Naive B cell (primary cell): ENCODE measurements at places on chromosomes 2 and 18.
A peak's percentile ranks its signal among the peaks of the same experiment; 100 is the strongest.

- no peak for DNase-seq
Observed at GRCh38 chr18:37565101-37565976, at the start of gene CELF4. Gene CELF4, minus strand, starts transcription at chr18:37565798.

GRCh38 chr2:113233593-113234550, 44.8 kb downstream of the PAX8 start:
- DNase-seq, result no peak

DNA sequence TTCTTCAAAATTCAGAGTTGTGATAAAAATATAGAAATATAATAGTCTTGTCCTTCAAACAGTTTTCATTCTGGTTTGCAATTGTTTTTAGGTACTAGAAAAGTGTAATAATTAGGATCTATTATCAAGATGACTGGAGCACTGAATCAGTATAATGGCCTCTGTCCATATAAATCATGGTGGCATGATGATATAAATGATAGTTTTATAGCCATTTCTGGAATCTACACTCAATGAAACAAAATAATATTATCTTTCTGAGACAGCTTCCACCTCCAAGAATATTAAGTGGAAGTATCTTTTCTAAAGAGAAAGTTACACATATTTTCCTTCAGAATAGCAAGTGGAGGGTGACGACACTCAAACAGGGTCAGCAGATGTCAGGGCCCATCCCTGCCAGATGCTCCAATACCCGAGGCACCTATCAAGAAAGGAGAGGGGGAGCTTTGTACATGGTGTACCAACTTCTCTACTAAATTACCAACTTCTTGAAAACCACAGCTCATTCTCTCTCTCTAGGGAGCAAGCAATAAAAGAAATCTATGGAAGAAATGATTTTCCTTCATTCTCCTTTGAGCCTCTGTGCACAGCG, 882.7 kb upstream of the CHAC2 start:
- DNase-seq, result no peak

GRCh38 chr18:36772241-36772723, 56.5 kb downstream of the TPGS2 start:
- no peak for DNase-seq

DNA sequence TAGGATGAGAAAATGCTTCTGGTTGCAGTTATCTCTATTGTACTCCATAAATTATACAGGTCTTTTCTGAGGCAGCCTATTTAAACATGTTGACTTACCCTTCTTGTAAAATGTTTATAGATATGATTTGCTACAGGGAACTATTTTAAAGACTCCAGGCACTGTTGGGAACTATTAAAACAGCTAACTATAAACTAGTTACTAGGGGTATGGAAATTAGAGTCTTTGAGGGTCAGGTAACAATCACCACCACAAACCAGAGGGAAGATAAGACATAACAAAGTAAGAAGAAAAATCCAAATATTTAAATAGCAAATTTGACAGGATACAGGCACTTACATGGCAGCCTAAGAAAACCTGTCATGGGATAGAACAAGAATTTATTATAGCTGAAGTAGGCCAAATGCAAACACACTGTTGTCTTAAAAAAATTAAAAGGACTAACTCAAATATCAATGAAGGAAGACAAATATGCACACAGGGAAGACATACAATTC, 251.0 kb upstream of the CWC22 start:
- DNase-seq, result no peak

DNA sequence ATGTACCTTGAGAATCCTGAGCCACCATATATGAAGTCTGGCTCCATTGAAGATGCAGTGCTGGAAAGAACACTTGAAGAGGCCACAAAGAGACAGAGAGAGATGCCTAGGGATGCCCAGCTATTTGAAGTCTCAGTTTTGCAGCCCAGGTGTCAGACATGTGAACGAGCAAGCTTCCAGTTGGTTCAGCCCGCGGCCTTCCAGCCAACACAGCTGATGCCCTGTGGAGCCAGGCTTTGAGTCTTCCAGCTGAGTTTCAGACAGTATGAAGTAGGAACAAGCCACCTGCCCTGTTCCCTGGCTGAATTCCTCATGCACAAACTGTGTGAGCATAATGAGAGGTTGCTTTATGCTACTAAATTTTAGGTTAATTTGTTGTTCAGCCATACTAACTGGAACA, 108.8 kb downstream of the SPHKAP start:
- no peak for DNase-seq

GRCh38 chr2:120820953-120821279, 85.2 kb downstream of the GLI2 start:
- DNase-seq, result no peak

DNA sequence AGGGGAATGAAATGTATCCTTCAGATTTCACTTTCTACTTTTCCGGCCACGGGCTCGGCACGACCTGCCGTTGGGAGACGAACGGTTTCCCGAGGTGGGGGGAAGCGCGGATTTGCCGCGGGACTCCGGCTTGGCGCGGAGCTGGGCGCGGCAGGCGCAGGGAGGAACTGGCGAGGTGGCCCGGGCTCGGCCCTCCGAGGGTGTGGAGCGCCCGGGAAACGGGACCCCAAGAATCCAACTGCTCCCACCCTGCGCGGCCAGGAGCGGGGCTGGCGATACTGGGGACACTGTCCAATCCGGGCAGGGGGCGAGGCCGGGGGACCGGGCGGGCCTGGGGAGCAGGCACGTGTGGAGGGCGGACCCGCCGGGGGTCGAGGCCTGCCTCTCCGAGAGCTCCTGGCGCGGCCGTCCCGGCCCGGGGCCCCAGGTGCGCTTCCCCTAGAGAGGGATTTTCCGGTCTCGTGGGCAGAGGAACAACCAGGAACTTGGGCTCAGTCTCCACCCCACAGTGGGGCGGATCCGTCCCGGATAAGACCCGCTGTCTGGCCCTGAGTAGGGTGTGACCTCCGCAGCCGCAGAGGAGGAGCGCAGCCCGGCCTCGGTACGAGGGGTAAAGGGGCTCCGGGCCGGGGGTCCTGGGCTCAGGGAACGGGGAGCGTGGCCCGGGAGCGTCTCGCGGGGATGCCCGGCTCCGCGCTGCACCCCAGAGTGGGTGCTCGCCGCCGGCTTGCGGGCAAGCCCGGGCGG, at the start of gene ANXA4:
Gene ANXA4, plus strand, starts transcription at position 560 of the 747 bp plus-strand sequence. CDS start 39,432 bp downstream, outside the sequence.
- peak; percentile 49 for DNase-seq

GRCh38 chr2:40497251-40497859, 45.5 kb upstream of the SLC8A1 start:
- no peak for DNase-seq

- no peak for DNase-seq
Observed at GRCh38 chr2:240915526-240916341, 9.6 kb downstream of the CROCC2 start.

GRCh38 chr18:13868501-13869271, 44.7 kb downstream of the MC5R start:
- no peak for DNase-seq

GRCh38 chr2:140491876-140492275, 1638.9 kb downstream of the LRP1B start:
- DNase-seq, result no peak

DNA sequence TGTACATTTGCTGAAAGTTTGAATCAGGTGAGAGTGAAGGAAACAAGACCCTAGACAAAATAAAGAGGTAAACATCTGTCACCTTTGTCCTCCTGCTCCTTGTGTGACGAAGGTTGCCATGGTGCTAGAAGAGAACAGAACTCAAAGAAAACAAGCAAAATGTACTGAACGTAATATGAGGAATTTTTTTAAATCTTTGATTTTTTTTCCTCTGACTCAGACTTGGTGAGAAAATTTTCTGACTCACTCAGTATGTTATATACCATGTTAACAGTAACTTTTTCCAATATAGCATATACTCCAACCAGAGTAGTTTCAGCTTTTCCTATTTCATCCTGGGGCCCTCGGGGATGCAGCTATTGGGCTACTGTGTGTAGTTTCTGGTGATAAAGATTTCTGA, 2114.6 kb upstream of the PIK3C3 start:
- no peak for DNase-seq

DNA sequence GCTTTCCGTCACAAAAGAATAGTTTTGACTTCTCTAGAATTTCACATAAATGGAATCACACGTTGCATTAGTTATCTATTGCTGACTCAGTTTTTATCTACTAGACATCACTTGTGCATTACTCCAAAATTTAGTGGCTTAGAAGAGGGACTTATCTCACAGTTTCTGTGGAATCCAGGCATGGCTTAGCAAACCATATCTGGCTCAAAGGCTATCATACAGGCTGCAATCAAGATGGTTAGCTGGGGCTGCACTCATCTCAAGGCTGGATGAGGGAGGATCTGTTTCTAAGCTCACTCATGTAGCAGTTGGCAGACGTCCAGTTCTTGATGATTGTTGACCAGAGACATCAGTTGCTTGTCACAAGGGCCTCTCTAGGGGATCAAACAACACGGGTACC, 6.6 kb upstream of the DSC3 start:
- no peak for DNase-seq

DNA sequence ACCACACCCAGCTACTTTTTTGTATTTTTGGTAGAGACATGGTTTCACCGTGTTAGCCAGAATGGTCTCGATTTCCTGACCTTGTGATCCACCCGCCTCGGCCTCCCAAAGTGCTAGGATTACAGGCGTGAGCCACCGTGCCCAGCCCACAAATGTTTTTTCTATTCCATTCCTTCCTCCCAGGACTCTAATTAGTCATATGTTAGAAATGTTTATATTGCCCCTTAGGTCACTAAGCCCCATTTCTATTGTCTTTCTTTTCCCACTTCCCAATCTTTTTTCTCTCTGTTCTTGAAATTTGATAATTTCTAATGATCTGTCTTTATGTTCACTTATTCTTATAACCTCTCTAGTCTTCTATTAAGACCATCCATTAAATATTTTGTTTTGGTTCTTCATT, 31.3 kb upstream of the CDCA7 start:
- DNase-seq, result no peak

- no peak for DNase-seq
Observed at GRCh38 chr2:72116081-72116533, 31.6 kb downstream of the CYP26B1 start.

- DNase-seq, result no peak
Observed at GRCh38 chr2:211854832-211855231, 683.8 kb downstream of the ERBB4 start.

DNA sequence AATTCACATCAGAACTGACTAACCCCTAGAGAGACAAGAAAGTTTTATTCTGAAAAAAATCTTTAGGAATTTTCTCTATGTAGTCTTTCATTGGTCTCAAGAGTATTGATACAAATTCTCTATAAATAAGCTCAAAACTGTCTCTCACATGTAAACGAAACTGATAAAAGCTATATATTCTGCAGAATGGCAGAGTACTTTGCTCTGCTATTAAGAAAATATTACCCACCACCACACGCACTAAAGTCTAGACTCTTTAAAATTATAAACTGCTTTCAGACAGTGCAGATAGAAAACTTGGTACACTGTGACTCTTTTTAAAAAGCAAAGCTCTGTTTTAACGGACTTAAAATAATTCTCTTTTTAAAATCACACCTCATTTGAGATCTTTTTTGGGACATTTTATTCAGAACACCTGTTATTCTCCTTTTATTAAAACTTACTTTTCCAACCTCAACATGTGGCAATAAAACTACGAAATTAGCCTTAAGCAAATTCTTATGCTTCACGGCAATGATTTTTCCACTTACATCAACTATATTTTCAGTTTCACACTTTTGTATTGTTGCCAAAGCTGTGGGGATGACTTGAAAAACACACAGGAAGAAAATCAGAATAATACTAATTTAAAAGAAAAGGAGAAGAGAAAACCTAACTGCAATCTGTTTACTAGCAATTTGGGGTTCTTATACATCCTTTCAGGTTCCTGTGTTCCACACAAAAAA, 58.0 kb downstream of the CCDC88A start:
- DNase-seq, result no peak

DNA sequence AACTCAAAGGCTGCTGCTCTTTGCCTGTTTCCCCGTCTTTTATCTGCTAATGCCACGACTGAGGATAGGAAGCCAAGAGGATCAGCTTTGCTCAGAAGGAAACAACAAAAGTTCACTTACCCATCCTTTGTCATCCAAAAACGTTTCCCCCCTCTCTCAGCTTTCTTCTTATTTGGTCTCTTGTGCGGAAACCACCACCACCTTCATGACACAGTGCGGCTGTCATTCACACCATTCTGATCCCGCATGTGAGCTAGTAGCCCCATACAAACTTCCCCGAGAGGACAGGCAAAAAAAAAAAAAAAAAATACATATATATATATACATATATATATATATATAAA, 656 bp downstream of the LRRTM4 start:
- DNase-seq, result no peak

DNA sequence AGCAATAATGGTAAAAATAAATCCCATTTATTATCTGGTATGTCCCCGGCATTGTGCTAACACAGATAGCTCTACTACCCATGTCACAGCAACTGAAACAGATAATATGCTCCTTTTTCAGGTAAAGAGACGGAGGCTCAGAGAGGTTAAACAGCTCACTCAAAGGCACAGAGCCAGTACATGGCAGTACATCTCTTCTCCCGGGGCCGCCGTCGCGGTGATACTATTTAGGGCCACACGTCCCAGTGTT, 693 bp upstream of the PDK1 start:
- DNase-seq, result no peak

DNA sequence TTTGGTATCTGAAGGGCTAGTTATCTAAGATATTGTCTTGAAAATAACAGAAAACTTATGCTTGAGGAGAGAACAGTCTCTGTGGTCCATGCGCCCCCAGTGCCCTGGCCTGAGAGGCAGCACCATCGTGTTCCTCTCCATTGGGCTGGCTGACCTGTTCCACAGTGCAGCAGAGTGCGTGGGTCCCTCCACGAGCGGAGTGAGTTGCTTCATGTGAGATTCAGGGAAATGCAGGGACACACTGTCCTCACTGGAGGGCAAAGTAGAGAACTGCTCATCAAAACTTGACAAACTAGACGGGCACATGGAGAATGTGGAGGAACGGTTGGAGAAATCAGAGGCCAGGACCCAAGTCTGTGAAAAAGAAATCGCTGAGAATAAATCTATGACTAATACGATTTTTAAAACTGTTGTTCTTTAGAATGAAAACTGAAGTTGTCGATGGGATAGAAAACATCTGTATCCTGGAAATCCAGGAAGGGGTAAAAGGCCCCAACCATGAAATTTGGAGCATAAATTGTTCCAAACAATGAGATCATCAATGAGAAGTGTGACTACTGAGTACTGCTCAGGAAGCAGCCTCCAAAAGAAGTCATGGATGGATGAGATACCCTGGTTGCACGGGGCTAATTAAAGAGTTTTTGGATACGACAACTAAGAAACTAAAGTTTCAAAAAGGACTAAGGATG, 58.1 kb downstream of the REV1 start:
- DNase-seq, result no peak
